ENCODE measurements at places on chromosomes 12 and 14.

- DNase-seq = no peak
Observed at GRCh38 chr12:108643941-108644810, 10.5 kb upstream of the SELPLG start.

- no peak for DNase-seq
Observed at GRCh38 chr12:59282999-59283398, 312.8 kb upstream of the SLC16A7 start.

DNA sequence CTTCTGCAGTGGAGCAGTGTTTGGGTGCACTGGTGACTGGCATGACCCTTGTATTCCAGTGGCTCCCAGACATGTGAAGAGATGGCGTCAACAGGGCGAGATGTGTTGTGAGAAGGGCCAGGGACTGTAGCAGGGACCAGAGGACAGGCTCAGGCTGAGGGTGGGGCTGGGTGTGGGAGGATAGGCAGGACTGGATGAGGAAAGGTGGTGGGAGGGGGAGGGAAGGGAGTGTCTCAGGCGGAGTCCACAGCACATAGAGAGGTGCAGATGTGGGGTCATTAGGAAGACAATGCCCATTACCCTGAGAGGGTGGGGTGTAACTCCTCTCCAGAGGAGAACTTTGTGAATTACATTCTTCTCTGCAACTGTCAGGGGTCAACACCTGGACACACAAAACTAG, 78.5 kb downstream of the DICER1 start:
- no peak for DNase-seq

- no peak for DNase-seq
Observed at GRCh38 chr12:88546226-88546625, 34.0 kb downstream of the KITLG start.

GRCh38 chr12:111226680-111227079, 142.2 kb downstream of the PHETA1 start:
- DNase-seq = no peak

GRCh38 chr14:39576258-39576657, 144.0 kb upstream of the FBXO33 start:
- DNase-seq = no peak

GRCh38 chr14:78345131-78345744, 175.1 kb downstream of the NRXN3 start:
- no peak for DNase-seq

- DNase-seq = no peak
Observed at GRCh38 chr12:85874031-85874461, at the start of gene NTS. Gene NTS, plus strand, starts transcription at chr12:85874295. Its CDS starts 109 bp downstream, at chr12:85874404.

- DNase-seq = no peak
Observed at GRCh38 chr12:93664573-93665138, 12.5 kb upstream of the CRADD start.

DNA sequence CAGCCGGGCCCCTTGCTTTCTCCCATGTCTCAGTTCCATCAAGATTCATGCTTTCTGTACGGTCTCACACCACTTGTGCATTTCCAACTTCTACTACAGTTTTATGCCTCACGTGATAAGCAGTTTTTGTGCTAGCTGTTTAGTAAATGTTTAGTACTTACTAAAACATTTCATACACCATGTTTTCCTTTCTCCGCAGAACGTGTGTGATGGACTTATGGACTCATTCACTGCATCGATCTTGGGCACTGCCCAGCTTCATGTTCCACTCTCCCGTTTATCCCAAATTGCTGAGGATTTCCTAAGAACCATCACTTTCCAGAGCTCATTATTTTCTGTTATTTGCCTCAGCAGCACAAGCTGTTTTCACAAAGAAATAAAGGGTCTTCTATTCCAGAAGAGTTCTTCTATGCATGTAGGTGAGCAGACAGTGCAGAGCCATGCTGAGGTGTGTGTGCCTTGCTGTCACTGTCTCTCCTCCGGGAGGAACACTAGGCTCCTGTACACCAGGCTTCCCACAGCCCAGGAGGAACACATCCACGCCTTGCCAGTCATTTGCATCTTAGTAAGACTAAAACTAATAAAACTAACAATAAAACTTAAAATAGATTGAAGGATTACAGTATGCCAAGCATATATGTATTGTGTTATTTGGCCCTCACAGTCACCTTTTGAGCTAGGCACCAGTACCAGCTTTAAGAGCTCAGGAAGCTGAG, 90.3 kb upstream of the EEA1 start:
- no peak for DNase-seq

DNA sequence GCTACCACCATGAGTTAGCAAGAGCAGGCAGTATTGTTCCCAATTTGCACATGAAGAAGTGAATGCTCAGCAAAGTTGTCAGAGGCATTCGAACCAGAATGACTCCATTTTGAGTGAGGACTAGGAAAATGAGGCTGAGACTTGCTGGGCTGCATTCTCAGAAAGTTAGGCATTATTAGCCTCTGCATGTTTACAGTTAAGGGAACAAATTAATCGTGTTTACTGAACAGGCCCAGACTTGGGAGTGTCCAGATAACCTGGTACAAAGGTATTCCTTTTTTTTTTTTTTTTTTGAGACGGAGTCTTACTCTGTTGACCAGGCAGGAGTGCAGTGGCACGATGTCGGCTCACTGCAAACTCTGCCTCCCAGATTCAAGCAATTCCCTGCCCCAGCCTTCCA, 22.5 kb upstream of the VWF start:
- no peak for DNase-seq

GRCh38 chr14:105709281-105710118, 183.1 kb downstream of the TMEM121 start:
- DNase-seq = no peak

DNA sequence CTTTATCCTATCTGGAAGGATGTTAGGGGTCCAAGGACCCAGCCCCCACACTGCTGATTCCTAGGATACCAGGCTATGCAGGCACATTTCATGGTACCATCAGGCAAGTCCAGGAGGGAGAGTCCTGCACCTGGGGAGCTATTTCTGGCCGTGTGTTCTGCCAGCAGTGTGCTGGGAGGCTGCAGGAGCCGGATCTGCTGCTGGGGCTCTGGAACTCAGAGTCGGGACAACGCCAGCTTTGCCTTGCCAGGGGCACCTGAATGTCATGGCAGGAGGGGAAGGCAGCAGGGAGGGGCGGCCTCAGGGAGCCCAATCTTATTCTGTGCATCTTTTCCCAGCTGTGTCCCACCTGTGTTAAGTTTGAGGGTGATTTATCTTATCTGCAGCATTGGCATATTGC, 17.8 kb downstream of the SRRM4 start:
- DNase-seq = no peak

DNA sequence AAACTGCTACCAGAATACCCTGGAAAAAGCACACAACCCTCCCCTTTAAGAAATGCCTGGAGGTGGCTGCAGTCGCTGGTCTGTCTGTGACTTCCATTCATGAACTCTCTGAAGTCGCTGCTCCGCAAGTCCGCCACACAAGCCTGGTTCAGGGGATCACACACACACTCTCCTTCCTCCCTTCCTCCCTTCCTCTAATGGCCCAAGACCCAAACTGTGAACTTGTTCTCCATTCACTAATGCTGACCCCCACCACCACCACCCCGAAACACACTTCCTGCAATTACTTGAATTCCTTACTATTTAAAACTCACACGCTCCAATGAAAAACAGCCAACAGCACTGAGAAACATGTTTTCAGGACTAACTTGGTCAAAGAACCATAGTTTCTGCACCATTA, 1.0 kb upstream of the LMO3 start:
- no peak for DNase-seq

DNA sequence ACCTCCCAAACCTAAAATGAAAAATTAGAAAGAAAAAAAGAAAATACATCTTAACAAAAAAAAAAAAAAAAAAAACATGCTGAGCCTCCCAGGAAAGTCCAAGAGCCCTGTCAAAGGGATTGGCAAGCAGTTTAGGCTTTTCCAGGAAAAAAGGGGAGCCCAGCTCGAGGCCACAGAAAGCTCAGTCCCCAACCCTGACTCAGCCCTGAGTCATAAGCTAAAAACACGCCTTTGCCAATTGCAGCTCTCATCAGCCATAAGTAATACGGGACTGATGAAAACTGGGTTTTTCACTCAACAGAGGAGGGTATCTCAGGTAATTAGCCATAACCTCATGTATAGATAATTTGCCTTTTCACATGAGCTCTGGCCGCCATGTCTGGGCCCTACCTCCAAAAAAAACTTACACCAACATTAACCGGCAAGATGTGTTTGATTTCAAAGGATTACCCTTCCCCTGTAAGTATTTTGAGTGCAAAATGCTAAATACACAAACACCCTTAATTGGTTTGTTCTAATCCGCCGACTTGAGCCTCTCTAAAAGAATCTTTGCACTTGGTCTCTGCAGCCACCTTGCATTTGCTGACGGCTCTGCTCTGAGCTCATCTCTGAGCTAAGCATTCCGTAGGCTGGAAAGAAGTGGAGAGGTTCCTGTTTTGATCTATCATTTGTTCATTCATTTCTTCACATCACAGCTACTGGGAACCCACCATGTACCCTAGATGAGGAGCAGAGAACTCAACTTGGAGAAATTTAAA, 319.2 kb downstream of the BCL11B start:
- DNase-seq = no peak

DNA sequence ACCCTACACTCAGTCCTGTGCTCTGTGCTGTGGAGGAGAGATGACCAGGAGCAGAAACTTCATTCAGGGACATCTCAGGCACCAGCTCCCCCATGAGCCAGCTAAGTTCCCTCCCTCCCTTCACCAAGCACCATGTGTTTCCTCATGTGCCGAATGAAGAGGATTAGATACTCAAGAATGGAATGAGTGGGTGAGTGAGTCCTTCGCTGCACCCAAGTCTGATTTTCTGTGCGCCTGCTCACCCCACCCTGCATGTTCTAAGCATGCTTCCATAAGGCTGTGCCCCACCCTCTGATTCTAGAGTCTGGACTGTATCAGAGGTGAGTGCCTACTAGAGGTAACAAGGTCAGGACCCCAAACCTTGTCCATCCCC, 12.1 kb downstream of the SERPINA5 start:
- no peak for DNase-seq

DNA sequence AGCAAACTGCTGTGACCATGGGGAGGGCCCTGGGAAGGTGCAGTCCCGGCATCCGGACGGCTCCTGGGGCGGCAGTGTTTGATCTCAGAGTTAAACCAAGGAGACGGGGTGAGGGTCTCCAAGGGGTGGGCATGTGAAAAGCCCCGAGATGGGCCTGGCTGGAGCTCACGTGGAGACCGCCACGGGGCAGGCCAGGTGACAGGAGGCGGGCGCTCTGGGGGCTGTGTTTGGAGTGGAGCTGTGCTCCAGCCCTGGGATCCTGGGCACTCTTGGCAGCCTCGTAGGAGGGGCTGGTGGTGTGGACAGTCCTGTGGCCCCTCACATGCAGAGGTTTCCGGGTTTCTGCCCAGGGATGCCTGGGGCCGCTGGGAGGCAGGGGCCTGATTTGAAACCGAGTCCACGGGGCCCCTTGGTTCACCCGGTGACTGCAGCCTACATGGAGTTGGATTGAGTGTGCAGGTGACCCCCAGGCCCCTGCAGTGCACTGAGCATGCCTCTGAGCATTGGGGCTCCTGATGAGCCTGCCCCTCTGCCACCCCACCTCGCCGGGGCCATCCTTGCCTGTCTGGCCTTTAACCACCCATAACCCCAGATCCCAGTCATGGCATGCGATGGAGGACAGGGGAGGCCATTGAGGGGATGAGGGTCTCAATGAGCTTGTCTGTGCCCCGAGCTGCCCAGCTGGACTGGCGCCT, 8.4 kb downstream of the KIF26A start:
- DNase-seq = no peak

- DNase-seq = no peak
Observed at GRCh38 chr12:89552376-89552775, 26.5 kb upstream of the POC1B start.

- DNase-seq = no peak
Observed at GRCh38 chr14:31029016-31029970, 3.1 kb upstream of the STRN3 start.

DNA sequence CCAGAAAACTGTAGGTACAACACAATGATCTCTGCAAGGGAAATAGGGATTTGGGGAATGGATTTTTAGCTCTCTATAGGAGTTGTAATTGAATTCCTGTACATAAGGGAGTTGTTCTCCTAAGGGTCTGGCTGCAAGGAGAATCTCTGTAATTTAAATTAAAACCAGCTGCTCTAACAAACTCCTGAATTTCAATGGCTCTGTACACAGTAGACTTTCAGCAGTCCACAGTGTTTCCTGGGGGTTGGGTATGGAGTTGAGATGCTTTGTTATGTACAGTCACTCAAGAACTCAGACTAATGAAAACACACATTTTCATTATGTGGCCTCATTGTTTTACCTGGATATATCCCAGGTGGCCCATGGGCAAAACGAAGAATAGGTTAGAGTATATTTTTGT, 93.2 kb downstream of the NAV3 start:
- no peak for DNase-seq

DNA sequence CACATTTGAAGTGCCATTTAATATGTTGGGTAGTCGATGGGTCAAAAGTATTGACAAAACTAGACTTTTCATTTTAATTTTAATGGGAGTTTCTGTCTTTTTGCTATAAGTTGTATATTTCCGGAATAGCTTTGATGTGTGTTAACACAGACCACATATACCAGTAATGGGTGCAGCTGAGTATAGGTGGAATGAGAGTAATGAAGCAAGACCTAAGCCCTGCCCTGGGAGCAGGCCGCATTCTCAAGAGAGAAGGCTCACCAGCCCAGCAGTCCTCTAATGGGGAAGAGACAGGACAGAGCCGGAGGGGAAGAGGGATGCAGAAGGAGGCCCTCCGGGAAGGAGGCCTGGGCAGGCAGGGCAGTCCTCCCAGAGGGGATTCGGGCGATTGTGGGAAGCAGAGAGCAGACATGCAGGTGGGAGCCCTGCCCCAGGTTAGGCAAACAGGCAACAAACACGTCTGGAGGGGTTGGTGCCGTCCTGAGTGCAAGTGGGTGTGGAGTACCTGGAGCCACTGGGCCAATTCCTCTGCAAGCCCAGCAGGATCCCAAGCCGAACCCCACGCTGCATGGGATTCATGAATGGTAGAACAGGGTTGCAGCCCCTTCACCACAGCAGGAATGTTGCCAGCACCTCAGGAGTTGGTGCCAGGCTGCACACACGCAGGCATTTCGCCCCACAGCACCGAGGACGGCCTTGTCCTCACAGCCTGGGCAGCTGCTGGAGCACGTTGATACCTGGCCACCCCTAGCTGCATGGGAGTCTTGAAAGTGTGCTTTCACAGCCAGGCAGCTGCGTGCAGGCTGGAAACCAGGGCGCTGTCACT, 7.8 kb downstream of the CKB start:
- DNase-seq = no peak

GRCh38 chr14:31712244-31713127, 151.3 kb downstream of the NUBPL start:
- no peak for DNase-seq

DNA sequence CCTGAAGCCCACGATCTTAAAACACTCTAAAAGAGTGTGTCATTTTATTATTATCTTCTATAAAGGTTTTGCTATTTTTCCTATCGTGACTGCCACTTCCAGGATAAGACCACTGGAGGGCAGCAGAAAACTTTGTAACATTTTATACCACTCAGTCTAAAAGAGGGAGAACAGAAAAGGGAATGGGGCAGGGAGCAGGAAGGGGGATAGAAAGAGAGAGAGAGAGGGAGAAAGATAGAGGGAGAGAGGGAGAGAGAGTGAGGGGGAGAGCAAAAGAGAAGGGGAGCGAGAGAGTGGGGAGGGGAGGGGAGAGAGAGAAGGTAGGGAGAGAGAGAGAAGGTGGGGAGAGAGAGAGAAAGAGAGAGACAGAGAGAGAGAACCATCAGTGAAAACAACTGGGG, 2.0 kb upstream of the ART4 start:
- peak; percentile 71 for DNase-seq

GRCh38 chr12:118053071-118053985, 7.7 kb downstream of the WSB2 start:
- peak; percentile 56 for DNase-seq

- DNase-seq = no peak
Observed at GRCh38 chr14:98949051-98949450, 322.9 kb downstream of the BCL11B start.
